Activated T-helper 17 cell treated with anti-CD3 and anti-CD28 coated beads, Interleukin-2, amount 50 U/mL, for 72 hours (primary cell): ENCODE measurements at places on chromosomes 12 and 14. TPM values are rescaled to one million over a fixed set of nuclear protein-coding genes. Genes with fewer than 3 reads are reported as not detected.

DNA sequence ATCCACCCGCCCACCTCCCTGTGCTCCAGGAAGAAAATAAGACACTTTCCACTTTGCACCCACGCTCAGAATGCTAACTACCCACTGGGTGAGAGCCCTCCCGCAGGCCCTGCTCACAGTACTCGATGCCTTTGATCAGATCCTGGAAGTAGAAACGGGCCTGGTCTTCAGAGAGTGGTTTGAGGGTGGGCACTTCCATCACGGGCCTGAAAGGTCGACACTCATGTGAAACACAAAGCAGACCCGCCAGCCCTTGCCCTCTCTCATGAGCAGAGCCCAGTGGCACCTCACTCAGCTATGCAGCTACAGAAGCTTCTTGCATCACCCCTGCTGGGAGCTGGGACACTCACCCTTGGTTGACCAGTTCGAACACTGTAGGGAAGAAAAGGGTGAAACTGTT lies 41.1 kb downstream of the CAMKK2 start:
- peak; percentile 24 for ATAC-seq

GRCh38 chr14:100033347-100034075 lies 31.7 kb upstream of the EVL start:
- ATAC-seq: peak; percentile 31

- ATAC-seq: peak; percentile 82
Measured at GRCh38 chr12:2853626-2854025, 3.2 kb downstream of the TEX52 start.

The NANOG gene
- total RNA-seq: not detected

The RHOJ gene
- total RNA-seq: not detected

- ATAC-seq: no peak
Measured at GRCh38 chr12:22271023-22271422, 63.5 kb downstream of the ST8SIA1 start.
